ENCODE measurements at places on chromosomes 3 and 15. TPM values are rescaled to one million over a fixed set of nuclear protein-coding genes. Genes with fewer than 3 reads are reported as not detected.

- no peak for DNase-seq
These were observed 486.2 kb downstream of the IGSF11 start for GRCh38 chr3:118548434-118548833.

DNA sequence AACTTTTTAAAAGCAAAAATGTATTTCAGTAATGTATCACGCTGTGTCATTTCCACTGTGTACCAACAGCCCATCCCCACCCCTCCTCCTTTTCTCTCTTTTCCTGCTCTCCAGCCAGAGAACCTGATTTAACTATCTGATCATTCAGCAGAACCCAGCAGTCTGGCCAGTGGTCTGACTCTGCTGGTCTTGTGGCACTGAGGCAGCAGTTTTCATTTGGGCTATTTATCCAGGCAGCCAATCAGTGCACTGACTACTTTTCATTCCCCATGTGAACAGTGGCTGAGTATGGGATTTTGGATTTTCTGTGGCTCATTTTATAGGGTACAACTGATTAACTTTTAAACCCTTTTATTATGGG, 56.3 kb downstream of the GPR171 start:
- no peak for DNase-seq

DNA sequence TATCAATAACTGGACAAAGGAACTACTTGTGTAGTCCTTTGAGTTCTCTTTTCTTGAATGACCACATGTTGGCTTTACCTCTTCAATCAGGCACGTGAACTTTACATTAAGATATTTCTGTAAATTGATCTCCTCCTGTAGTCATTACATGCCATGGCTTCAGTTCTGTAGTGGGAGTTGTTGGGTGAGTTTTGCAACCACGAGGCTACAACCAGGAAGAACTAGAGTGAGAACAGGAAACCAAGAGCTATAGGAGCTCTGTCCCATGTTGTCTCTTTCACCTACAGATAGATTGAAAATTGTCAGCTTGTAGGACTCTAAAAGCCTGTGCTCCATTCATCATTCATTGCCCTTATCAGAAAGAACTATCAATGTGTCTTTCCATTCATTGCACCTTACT, 2.0 kb downstream of the RSRC1 start:
- DNase-seq, result no peak

DNA sequence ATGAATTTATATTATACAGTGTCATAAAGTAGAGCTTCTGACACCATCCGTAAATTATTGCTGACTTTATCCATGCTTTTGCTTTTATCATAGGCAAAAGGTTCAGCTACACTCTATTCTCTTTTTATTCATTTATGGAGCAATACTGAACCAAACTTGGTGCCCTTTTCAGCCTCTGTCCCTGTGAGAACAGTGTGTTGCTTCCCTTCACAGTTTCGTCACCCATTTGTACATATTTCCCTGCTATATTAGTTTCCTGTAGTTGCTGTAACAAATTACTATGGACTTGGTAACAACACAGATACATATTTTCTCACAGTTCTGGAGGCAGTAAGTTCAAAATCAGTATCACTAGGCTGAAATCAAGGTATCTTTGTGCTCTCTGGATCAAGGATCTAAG, 2.8 kb upstream of the RPL24 start:
- no peak for DNase-seq

Gene GOLGA6D
- total RNA-seq, result not detected

Gene SST
- total RNA-seq, result not detected

Gene SLC2A2
- total RNA-seq, result 0.19 TPM

Gene ZBTB20
- 4.2 TPM for total RNA-seq

Gene CLDN18
- total RNA-seq, result 0.26 TPM

Gene CCK
- not detected for total RNA-seq

All from GM12878 (cell line).